Sigmoid colon (tissue), 7 donors: ENCODE measurements at places on chromosomes 16 and 17. TPM values are rescaled to one million over a fixed set of nuclear protein-coding genes. Genes with fewer than 3 reads are reported as not detected.

DNA sequence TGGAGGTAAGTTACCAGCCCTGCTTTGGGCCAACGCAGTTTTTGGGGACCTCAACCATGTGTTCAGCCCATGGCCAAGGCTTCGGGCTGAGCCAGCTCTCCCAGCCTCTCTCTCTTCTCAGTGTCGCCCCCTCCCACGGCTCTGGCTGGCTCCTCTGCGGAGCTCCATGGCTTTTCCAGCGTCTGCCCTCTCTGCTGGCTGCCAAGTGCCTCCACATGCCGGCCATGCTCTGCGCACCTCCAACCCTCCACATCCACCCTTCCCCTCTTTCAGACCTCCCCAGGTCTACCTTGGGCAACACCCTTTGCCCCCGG, 23.2 kb downstream of the COTL1 start:
- no peak for DNase-seq
- H3K4me1 ChIP-seq = peaks cover 16% of the 10 kb centered on the region
- H3K27me3 ChIP-seq = no peaks in the 10 kb centered on the region
- H3K27ac ChIP-seq = no peak overlapping the region
- H3K36me3 ChIP-seq = no peaks in the 10 kb centered on the region
- no peak overlapping the region for H3K4me3 ChIP-seq

DNA sequence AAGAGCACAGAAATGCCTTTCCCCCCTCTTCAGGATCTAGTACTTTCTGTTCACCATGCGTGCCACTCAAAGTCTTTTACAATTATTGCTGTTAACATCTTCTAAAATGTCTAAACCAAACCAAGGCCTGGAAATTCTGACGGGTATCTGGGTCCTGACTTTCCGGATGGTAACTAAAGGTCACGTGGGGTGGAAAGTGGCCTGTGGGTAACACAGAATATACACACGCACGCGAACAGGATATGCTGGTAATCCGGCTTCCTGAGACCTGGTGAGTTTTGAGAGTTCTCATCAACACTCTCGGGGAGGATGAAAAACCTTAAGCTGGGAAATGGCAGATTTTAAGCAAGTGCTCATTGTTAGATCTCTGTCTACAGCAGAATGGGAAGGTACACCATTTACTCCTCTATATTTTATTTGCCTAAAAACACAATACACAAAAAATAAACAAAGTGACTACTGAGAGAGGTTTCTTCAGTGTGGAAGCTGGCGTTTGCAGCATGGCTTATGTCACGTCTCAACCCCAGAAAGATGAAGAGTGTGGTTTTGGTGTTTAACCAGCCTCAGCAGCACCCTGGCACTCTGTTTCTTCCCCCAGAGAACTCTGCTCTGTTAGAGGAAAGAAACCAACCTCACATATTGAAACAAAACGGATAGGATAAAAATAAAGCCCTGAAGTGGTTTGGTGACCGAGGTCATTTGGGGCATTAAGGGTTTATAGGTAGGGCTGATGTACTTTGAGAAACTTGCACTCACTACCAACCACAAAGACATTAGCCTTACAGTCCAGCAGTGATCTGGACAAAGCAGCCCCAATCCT, 37.3 kb downstream of the SMG6 start:
- DNase-seq = no peak
- peaks cover 57% of the 10 kb centered on the region for H3K4me1 ChIP-seq
- no peak overlapping the region for H3K4me3 ChIP-seq
- peak overlapping the region; percentile 10 for H3K27ac ChIP-seq
- no peaks in the 10 kb centered on the region for H3K27me3 ChIP-seq
- no peaks in the 10 kb centered on the region for H3K36me3 ChIP-seq

Gene HEATR9
- total RNA-seq = not detected

GRCh38 chr17:74271901-74272561, 2.0 kb upstream of the DNAI2 start:
- no peaks in the 10 kb centered on the region for H3K36me3 ChIP-seq
- peaks cover 11% of the 10 kb centered on the region for H3K4me1 ChIP-seq
- peaks cover 37% of the 10 kb centered on the region for H3K27me3 ChIP-seq
- peak; percentile 75 for DNase-seq
- no peak overlapping the region for H3K4me3 ChIP-seq

Gene TMEM97
- 8.6 TPM for total RNA-seq

Gene ACSM2A
- not detected for total RNA-seq

Gene WFIKKN1
- total RNA-seq = 0.36 TPM

DNA sequence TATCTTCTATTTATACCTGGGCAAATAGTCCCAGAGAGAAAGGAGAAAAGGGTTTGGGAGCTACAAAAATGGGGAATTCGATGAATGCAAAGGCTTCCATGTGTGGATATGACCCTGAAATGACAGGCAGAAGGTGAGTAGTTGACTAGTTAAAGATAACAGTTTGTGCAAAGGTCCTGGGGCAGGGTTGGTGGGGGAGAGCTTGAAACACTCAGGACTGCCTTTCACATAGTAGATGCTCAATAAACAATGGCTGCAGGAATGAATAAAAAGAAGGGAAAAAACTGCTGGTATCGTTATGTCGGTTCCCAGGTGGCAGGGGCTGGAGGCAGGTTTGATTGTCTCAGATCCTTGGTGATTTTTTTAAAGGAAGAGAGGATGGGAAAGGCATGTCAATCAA, 445.5 kb downstream of the HAPSTR1 start:
- no peaks in the 10 kb centered on the region for H3K36me3 ChIP-seq
- H3K4me1 ChIP-seq = no peaks in the 10 kb centered on the region
- H3K27ac ChIP-seq = no peak overlapping the region
- H3K27me3 ChIP-seq = no peaks in the 10 kb centered on the region
- no peak for DNase-seq

Gene ALDH3A2
- 58.6 TPM for total RNA-seq

Gene PPL
- total RNA-seq = 38.8 TPM

DNA sequence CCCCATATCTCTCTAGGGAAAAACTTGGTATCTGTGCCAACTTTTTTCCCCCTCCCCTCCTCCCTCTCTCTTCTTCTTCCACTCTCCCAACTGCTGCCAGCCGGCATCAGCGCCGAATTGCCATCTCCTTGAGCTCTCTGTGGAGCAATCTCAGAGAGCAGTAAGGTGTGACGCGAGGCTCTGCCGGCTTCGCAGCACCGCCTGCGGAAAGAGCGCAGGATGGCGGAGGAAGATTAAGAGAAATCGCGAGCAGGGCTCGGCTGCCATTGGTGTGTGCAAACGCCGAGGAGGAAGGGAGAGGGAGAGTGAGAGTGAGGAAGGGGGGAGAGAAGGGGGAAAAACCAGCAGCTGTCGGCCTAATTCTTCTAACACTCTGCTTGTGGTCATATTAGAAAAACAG, 44.2 kb downstream of the NEUROD2 start:
- no peak overlapping the region for H3K4me3 ChIP-seq
- H3K27me3 ChIP-seq = no peaks in the 10 kb centered on the region
- no peak overlapping the region for H3K27ac ChIP-seq
- no peaks in the 10 kb centered on the region for H3K4me1 ChIP-seq
- no peak for DNase-seq

DNA sequence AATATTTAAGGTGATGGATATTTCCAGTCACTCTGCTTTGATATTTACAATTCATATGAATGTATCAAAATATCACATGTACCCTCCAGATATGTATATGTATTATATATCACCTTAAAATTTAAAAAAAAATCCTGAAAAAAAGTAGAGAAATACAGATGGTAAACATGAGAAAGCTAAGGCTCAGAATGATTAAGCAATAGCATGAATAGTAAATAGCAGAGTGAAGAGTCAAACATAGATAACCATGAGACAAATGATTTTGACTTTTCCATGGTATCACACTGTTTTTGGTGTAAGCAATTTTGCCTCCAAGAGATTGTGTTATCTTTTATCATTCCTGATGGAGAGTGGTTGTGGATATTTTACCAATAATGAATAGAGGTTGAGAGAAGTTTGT, 868.8 kb downstream of the CDH11 start:
- no peaks in the 10 kb centered on the region for H3K4me1 ChIP-seq
- no peak for DNase-seq
- no peak overlapping the region for H3K4me3 ChIP-seq
- H3K27me3 ChIP-seq = no peaks in the 10 kb centered on the region

DNA sequence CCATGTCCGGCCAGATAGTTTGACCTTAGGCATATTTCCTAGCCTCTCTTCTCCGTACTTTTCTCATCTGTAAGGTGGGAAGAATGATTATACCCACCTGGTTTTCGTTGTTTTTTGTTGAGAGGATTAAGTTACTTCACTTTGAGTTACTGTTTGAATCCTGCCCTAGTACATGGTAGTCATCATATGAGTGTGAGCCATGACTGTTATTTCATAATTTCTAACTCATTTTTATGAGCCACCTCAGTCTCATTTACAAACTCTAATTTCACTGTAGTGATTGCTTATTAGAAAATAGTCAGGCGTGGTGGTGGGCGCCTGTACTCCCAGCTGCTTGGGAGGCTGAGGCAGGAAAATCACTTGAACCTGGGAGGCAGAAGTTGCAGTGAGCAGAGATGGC, 45.1 kb downstream of the YPEL2 start:
- H3K4me1 ChIP-seq = peaks cover 98% of the 10 kb centered on the region
- no peaks in the 10 kb centered on the region for H3K27me3 ChIP-seq
- no peaks in the 10 kb centered on the region for H3K36me3 ChIP-seq
- DNase-seq = no peak
- H3K4me3 ChIP-seq = no peak overlapping the region
- peak overlapping the region; percentile 28 for H3K27ac ChIP-seq

Gene SLC16A11
- 0.54 TPM for total RNA-seq

GRCh38 chr17:38540514-38541045, 65.2 kb downstream of the SRCIN1 start:
- no peaks in the 10 kb centered on the region for H3K4me1 ChIP-seq
- DNase-seq = no peak
- H3K27ac ChIP-seq = no peak overlapping the region

Gene CLUH
- total RNA-seq = 32.1 TPM

Gene ZNF768
- 37.2 TPM for total RNA-seq

Gene CMTM2
- not detected for total RNA-seq
